ENCODE measurements at places on chromosomes 13 and 19. TPM values are rescaled to one million over a fixed set of nuclear protein-coding genes. Genes with fewer than 3 reads are reported as not detected.

DNA sequence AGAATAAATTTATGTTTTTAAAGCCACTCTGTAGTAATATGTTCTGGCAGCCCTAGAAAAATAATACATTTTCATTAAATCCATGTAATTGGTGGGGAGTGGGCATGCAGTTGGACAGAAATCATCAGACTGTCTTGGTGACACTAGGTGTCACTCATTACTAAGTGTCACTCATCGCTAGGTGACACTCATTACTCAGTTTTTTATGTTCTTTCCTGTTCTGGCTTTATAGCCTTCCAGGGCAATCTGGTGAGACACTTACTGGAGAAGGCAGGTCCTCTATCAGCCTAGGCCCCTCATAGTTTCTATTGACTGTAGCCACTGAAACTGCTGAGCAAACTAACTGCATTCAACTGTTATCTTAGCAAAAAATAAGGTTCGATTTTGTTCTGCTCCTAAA is 542.1 kb downstream of the SLITRK1 start:
- no peak for DNase-seq

- DNase-seq = no peak
Observed at GRCh38 chr19:42114412-42114811, 17.8 kb downstream of the POU2F2 start.

- DNase-seq = no peak
Observed at GRCh38 chr19:41330481-41330880, 20.5 kb downstream of the CCDC97 start.

- no peak for DNase-seq
Observed at GRCh38 chr13:78341032-78341431, 262.3 kb downstream of the POU4F1 start.

- no peak for DNase-seq
Observed at GRCh38 chr13:66087269-66087710, 1142.8 kb downstream of the PCDH9 start.

DNA sequence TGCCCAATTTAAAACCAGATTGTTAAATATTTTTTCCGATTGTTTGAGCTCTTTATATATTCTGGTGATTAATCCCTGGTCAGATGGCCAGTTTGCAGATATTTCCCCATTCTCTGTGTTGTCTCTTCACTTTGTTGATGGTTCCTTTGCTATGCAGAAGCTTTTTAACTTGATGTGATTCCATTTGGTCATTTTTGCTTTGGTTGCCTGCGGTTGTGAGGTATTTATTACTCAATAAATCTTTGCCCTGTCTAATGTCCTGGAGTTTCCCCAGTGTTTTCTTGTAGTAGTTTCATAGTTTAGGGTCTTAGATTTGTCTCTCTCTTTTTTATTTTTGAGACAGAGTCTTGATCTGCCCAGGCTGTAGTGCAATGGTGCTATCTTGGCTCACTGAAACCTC is 23.8 kb upstream of the LMO7 start:
- no peak for DNase-seq

DNA sequence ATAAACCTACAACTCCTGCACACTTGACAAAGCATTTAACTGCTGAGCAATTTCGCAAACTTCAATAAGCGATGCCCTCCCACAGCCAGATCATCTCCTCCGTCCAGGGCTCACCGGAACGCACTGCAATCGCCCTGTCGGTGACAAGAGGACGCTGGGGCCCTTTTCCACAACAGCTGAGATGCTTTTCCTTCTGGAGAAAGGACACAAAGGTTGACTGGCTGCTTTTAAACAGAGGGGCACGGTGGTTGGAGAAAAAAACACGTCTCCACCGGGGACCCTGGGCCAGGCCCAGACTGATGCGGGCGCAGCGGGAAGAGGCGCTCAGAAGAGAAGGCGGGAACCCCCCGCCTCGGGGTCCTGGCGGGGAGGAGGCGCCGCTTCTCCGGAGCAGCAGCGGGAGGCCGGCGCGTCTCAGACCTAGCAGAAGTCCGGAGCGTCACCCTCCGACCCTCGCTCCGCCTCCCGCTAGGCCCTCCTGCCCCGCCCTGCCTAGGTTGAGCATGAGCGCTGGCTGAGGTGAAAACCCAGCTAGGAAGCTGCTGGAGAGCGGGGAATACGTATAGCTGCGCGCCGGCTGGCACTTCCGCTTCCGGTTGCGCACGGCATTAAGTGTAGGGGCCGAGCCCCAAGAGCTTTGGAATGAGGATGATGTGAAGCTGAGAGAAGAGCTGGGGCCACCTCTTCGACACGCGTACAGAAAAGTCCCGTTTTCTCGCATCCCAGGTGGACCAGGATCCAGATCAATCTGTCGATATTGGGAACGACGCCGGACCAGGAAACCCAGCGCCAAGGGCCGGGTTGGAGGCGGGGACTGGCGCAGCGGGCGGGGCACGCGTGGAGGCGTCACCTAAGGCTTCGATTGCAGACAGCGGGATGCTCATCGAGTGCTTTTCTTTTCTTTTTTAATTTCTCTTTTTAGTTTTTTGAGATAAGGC is at the start of gene ZNF846:
Gene ZNF846 (minus strand): TSS at position 564 of the 938 bp plus-strand sequence. CDS start 3,788 bp downstream, outside the sequence.
- peak; percentile 96 for DNase-seq

DNA sequence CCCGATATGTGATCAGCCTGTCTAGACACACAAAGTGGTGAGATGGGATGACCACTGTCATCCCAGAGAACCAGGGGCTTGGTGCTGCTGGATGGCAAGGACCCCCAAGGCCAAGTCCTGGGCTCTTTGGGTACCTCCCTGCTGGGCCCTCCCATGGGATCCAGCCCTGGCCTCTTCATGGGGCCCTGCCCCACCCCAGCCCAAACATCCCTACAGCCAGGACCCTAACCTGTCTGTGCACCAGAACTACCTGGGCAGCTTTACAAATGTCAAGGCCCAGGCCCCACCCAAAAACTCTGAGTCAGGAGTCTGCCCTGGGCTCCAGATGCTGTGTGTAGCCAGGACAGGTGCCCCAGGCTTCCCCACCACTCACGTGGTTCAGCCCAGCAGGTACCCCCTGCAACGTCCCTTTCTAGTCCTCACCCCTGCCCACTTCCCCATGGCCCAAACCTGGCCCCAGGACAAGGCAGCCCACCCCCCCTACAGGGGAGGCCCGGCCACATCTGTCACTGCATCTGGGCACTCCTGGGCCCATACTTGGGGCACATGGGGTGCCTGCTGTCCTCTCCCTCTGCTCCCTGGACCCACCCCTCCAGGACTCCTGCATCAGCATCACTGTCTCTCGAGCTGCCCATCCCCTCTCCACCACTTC is 233.5 kb downstream of the TUBA3C start:
- no peak for DNase-seq

- peak; percentile 93 for DNase-seq
Observed at GRCh38 chr19:11887611-11888531, at the start of gene ZNF69. Gene ZNF69 (plus strand): TSS chr19:11887782. CDS start chr19:11887924, 142 bp downstream.

DNA sequence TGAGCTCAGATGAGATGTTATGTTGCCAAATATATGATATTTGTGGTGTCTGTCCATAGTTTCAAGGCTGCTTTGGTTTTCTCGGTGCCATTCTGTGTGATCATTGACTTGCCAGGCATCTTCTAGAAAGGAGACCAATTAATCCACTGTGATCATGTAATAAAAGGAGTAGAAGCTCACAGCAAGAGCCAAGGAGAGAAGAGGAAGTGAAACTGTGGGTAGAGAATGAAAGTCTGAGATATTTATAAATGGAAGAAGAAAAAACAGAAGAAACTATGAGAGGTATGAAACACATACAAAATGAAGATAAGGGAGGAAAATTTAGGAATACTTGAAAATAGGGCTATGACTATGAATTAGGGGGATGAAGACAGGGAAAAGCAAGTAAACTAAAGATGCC is 11.1 kb upstream of the ZNF613 start:
- no peak for DNase-seq

DNA sequence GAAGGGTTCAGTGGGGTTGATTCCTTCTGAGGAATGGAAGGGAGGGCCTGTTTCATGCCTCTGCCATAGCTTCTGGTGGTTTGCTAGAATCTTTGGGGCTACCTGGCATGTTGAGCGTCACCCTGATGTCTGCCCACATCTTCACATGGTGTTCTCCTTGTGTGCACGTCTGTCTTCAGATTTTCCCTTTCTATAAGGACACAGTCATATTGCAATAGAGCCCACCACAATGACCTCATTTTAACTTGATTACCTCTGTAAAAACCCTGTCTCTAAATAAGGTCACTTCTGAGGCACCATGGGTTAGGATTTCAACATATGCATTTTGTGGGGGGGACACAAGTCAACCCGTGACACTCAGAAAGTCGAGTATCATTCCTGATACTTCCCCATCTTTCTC is 257.9 kb downstream of the COG6 start:
- no peak for DNase-seq

DNA sequence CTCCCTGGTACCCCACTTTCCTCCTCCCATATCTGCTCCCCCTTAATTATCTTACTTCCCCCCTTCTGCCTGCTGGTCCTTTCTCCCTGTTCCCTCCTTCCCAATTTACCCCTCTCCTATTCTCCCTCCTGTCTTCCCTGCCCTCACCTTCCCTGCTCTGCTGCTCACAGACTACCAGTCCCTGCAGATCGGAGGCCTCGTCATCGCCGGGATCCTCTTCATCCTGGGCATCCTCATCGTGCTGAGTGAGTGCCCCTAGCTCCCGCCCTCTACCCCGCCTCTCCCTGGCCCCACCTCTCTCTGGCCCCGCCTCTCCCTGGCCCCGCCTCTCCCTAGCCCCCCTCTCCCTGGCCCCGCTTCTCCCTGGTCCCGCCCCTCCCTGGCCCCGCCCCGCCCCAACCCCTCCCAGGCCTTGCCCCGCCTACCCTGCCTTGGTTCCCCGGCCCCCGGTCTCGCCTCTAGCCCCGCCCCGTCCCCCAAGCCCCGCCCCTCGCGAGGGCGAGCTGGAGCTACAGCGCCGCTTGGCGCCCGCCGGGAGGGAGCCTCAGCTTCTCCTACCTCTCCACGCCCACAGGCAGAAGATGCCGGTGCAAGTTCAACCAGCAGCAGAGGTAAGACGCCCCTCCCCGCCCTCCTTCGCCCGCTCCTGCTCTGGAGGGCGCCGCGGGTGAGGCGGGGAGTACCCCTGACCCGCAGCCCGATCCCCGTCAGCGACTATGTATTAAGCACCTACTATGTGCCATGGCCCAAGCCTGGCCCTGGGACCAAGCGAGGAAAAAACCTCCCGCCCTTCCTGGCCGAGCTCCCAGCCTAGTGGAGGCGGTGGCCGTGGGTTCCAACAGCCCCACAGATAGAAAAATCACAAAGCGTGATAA is 1.9 kb upstream of the FXYD7 start:
- peak; percentile 99 for DNase-seq

Gene CEACAM6
- 249 TPM for total RNA-seq

Gene ZNF491
- 2.8 TPM for total RNA-seq

Gene KASH5
- not detected for total RNA-seq

Gene TSPAN16
- not detected for total RNA-seq

Gene FAM187B
- total RNA-seq = not detected

Gene RGS9BP
- total RNA-seq = not detected

Gene PGLYRP1
- not detected for total RNA-seq

Gene LRRC8E
- total RNA-seq = 0.32 TPM

Gene AXL
- 7.3 TPM for total RNA-seq

Gene FLT3LG
- total RNA-seq = 3.3 TPM

All from mucosa of descending colon (tissue), 3 donors.